ENCODE measurements at places on chromosomes 2 and 18.

GRCh38 chr2:233811087-233811486, 33.0 kb downstream of the MROH2A start:
- DNase-seq = no peak

- no peak for DNase-seq
Measured at GRCh38 chr2:66305718-66306117, 129.2 kb upstream of the MEIS1 start.

DNA sequence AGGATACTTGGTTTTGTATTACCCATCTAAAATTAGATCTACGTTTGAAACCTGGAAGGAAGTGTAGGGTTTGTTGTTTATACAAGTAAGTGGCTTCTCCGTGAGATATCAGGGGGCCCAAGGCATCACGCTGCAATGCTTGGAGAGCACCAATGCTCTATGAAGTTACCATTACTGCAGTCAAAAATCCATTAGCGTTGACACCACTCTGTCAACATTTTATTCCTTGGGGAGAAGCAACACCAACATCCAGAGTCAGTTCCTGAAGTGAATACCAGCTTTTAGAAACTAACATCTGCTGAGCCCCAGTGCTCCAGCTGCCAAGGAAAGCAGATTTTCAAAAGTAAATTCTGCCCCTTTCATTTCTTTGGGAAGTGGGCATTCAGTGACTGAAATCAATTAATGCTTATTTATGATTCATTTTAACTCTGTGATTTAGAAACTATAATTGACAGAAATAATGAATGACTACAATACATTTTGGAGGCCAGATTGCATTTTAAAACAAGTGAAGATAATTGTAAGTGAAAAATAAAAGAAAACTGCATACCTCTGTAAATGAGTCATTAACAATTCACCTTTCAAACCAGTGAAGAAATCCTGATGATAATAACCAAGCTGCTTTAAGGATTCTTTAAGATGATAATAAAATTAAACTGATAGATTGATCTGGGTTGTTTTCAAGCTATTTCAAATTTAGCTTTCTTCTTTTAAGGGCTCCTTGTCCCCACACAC, 30.5 kb downstream of the LRP1B start:
- DNase-seq = no peak

DNA sequence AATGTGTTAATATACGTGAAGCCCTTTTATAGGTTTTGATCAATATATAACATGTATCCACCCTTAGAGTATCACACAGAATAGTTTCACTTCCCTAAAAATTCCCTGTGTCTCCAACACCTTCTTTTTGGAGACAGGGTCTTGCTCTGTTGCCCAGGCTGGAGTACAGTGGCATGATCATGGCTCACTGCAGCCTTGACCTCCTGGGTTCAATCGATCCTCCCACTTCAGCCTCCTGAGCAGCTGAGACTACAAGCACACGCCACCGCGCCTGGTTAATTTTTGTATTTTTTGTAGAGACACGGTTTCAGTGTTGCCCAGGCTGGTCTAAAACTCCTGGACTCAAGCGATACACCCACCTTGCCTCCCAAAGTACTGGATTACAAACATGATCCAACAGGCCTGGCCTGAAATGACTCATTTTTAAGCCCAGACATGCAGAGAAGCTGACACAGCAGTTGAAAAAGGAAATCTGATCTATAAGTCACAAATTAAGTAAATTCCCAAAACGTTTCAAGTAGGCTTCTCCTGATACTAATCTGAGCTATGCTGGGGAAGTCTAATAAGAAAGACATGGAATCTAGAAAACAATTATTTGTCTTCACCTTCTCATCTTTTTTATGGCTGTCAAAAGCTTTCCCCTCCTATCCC, 2.9 kb downstream of the DUSP11 start:
- no peak for DNase-seq

- DNase-seq = no peak
Measured at GRCh38 chr2:70962885-70963878, 15.2 kb upstream of the ANKRD53 start.

Measured in vagina (tissue), 2 donors.